ENCODE measurements at places on chromosomes 5 and 9. TPM values are rescaled to one million over a fixed set of nuclear protein-coding genes. Genes with fewer than 3 reads are reported as not detected.
A peak's percentile ranks its signal among the peaks of the same experiment; 100 is the strongest.

MLANA gene
- not detected for total RNA-seq

SHISAL2B gene
- not detected for total RNA-seq

NDOR1 gene
- 18.0 TPM for total RNA-seq

SCGB3A2 gene
- not detected for total RNA-seq

PCDHGA2 gene
- total RNA-seq: 0.33 TPM

AFF4 gene
- total RNA-seq: 200 TPM

RNF183 gene
- total RNA-seq: not detected

DNA sequence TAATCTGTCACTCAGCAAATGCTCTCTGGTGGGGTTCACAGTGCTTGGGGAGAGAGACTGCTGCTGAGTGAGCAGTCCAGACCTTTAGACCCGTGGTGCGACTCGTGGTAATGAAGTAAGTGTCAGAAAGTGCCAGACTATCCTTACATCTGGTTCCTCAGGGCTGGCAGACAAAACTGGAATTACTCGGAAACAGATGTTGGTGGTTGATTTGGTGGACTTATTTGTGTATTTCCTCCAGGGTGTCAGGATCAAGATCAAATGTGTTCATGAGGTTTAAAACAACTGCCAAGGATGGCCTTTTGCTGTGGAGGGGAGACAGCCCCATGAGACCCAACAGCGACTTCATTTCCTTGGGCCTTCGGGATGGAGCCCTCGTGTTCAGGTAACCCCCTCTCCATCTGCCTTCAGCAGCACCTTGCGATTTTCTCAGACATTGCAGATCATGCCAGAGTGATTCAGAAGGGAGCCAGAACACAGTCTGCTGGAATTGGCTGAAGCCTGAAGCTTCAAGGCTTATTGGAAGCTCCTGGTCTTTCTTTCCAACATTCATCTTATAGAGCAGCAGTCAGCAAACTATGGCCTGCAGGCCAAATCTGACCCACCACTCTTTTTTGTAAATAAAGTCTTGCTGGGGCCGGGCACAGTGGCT lies 105.2 kb downstream of the LIFR start:
- no peak for DNase-seq

DNA sequence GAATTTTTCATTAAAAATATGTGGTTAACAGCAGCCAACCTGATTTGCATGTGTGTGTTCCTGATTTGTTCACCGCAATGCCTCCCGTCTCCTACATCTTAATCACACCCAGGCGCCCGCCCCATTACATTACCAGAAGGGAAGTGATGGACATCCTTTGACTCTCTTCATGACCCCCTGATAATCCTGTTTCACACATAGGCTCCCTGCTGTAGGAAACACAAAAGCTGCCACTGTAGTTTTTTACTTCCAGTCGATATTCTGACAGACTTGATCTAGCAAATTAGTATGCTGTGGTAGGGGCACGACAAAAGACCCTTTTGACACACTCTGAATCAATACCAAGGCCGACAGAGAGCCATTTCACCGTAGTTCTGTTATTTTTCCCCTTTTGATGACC lies 287.8 kb upstream of the ISL1 start:
- no peak for DNase-seq

DNA sequence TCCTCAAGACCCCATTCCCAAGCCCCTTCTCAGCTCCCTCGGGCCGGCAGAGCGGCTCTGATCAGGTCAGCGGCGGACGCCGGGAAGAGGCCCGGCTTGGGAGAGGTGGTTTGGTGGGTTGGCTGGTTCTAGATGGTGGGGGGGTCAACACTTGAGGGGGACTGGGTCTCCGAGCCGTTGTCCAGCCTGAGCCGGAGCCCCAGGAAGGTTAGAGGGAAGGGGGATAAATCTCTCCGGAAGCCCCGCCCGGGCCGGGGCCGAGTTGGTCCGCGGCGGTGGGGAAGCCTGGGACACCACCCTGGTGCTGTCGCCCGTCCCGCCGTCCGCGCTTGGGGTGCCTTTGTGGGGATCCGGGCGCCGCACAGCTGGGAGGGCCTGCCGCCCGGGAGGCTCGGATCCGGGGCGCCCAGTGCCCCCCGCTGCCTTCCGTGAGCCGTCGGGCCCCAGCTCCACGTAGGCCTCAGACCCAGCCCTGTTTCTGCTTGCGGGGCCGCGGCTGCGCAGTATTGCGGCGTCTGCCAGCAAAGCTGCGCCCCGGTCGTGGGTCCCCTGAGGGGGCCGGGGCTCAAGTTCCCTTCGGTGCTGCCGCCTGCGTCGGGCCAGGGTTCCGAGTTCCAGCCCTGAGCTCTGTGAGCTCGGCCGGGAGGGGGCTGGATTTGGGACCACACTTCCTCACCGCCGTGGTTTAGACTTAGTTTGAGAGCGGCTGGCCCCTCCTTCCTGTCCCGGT lies 542 bp upstream of the TRIM52 start:
- DNase-seq: peak; percentile 83

GRCh38 chr9:129102791-129103594 lies 7.6 kb downstream of the CRAT start:
- peak; percentile 86 for DNase-seq

DNA sequence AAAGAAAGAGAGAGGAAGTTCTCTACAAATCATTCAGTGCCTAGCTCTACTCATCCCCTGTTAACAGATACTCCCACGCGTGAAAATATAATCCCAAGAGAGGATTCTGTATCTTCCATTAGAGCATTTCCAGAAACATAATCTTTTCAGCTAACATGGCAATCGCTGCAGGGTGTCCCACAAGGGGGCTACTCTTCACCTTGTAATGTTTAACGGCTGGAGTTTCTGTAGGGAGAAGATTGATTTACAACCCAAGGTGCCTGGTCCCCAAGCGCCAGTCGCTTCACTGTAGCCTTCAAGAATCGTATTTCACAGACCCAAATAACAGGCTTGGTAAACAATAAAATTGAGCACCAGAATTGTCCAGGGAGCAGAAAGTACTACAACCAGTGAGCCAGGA lies 318.7 kb downstream of the TLE1 start:
- DNase-seq: no peak

GRCh38 chr5:175861337-175862130 lies 9.8 kb upstream of the CPLX2 start:
- no peak for DNase-seq

DNA sequence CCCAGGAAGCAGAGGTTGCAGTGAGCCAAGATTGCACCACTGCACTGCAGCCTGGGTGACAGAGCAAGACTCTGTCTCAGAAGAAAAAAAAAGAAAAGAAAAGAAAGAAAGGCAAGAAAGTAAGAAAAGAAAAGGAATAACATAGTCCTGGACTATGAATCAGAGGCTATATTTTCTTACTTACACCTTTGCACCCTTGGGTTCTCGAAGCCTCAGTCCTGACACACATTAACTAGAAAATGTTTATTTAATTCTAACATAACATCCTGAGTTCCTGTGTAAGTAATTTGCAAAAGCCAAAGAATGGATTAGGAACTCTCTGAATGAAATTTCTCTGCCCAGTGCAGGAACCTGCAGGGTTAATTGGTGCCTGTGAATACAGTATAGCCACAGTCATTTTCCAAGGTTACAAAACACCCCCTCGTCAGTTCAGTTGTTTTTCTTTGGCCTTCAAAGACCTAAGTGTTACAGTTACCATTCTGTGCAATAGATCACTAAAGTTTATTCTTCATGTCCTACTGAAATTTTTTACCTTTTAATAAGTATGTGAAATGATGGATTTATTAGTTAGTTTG lies 147.6 kb downstream of the SV2C start:
- DNase-seq: no peak

DNA sequence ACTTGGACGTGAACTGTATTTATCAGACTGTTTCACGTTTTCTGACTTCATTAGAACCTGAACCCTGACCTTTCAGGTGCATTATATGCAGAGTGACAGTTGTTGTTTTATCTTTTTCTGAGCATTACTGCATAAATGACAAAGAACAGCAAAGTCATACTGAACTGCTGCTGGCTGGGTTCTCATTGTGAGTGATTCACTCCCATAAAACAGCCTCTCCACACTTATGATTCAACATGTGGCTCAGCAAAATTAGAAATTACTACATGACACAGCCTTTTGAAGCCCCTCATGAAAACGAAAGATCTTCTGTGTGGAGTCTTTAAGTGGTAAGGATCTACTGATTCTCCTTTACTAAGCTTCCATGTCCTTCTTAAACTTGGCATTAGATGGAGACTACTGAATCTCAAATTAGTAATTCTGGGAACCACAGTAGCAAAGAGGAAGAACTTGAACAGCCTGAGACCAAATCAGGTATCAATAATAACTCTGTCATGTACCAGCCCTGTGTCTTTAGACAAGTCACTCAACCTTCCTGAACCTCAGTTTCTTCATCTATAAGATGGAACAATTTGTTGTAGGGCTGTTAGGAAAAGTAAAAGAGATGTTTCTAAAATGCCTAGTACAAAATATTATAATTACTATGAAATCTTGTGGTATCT lies 172.3 kb upstream of the GNA14 start:
- peak; percentile 52 for DNase-seq

DNA sequence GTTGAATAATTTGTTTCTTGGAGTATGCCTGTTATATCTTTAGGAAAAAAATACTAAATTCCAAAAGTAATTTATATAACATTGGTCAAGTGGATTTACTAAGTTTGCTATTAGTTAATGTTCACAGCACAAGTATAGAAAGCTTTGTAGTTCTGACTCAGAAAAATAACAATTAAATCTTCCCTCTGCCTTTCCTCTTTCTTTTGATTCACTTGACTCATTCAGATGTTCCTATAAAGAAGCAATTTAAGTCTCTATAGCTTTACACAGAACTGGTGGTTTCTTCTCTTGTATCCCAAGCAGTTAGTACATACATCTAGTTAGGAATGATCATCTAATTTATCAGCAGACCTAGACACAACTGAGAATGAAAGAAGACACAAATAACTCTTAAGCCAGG lies 4.5 kb upstream of the CDC42SE2 start:
- no peak for DNase-seq

- DNase-seq: peak; percentile 43
These were observed 494.1 kb upstream of the TUSC1 start for GRCh38 chr9:26172301-26172700.

- DNase-seq: no peak
These were observed 257.6 kb upstream of the ZNF608 start for GRCh38 chr5:125004009-125004408.

DNA sequence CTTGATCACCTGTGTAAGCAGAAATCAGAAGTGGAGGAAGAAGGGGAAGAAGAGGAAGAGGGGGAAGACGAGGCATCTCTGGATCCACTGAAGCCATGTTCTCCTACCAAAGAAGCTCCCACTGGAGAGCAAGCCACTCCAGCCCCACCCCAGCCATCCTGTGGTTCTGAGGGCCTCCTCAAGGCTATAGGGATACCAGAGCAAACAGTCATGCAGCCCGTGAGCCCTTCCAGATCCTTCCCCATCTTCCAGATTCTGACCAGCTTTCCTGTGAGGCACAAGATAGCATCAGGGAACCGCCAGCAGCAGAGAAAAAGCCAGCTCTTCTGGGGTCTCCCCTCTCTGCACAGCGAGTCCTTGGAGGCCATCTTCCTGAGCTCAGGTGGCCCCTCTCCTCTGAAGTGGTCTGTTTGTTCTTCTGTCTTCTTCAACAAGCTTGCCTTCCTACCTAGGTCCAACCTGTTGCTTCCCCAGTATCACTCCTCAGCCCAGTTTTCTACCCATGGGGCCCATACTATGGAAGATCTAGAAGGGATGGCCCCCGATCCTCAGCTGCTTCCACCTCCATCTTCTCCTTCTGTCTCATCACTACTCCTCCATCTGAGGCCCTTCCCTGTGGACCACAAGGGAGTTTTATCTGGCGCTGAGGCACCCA lies 29.4 kb downstream of the VCP start:
- no peak for DNase-seq

DNA sequence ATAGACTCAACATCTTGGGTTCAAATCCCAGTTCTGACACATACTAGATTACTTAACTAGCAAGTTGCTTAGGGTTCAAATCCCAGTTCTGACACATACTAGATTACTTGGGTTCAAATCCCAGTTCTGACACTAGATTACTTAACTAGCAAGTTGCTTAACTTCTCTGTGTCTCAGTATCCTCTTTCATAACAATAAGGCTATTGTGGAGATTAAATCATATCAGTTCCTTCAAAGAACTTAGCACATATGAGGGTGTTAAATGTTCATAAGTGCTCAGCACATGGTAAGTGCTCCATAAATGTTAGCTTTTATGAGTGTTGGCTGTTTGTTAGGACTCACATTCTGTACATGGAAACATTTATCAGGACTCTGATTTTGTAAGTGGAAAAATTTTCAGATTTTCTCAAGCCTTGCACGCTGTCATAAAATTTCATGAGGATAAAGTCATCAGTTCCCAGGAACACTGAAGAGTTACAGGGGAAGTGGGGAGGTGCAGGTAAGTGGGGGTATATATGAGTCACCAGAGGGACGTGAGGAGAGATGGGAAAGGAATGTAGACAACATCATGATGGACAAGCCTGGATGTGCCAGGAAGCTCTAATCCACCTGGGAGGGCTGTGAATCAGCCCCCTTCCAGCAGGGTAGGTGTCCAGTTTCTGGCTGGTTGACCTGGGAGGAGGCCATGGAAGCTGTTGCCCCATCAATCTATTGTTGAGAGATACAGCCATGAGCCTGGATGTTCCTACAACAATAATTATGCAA lies 532.2 kb upstream of the WWC1 start:
- DNase-seq: peak; percentile 99

- peak; percentile 94 for DNase-seq
These were observed 44.9 kb downstream of the SHB start for GRCh38 chr9:38024036-38024681.

GRCh38 chr5:89445106-89445745 lies 562.2 kb upstream of the MEF2C start:
- no peak for DNase-seq

DNA sequence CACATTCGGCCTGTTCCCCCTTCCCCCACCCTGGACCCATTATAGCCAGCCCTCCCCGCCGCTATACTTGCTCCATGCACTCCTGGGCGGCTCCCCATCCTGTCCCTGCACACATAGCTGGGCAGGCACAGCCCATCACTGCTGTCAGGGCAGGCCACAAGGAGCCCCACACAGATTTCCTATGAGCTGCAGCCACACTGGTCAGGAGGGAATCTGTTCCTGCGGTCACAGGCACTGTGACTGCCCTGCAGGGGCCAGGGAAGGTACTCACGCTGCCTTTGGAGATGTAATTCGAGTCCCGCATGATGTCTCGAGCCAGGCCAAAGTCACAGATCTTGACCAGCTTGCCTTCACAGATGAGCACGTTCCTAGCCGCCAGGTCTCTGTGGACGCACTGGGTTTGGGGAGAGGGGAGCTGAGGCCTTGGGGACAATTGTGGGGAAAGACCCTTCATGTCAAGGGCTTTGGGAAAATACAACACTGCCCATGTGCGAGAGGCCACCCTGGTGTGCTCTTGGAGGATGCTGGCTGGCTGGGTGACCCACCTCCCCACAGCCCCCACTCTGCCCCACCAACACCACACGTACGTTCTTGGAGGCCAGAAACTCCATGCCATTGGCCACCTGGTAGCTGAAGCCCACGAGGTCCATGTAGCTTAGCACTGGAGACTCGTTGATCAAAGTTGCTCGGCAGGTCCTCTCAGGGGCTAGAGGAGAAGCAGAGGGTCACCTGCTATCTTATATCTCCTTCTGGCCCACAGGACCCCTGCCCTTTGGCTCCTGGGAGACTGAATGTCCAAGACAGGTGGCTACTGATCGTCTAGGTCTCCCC lies 34.5 kb upstream of the CSF1R start:
- no peak for DNase-seq

- no peak for DNase-seq
These were observed 38.2 kb downstream of the GZMK start for GRCh38 chr5:55062039-55062779.
